Pancreas (tissue), 10 donors: ENCODE measurements at places on chromosomes 6 and 20. TPM values are rescaled to one million over a fixed set of nuclear protein-coding genes. Genes with fewer than 3 reads are reported as not detected.

DNA sequence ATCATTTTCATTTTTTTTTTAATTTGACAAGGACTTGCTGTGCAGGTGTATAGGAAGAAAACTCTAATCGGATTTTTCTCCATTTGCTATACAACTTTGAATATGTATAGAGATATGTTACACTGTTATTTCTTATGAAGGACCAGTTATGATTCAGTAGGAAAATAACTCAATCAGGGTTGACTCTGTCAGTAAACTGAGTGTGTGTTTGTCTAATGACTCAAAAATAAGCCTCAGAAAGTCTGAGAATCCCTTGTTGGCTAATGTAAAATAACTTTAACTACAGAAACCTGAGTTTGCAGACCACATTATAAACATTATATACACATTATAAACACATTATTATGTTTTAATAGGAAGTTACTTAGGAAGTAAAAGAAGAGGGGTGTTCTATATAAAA lies 352.6 kb downstream of the RIMS1 start:
- no peak for DNase-seq
- H3K4me1 ChIP-seq: no peaks in the 10 kb centered on the region
- no peak overlapping the region for H3K4me3 ChIP-seq
- H3K27ac ChIP-seq: no peak overlapping the region

- H3K27ac ChIP-seq: no peak overlapping the region
- H3K4me1 ChIP-seq: no peaks in the 10 kb centered on the region
- H3K4me3 ChIP-seq: no peak overlapping the region
- H3K36me3 ChIP-seq: no peaks in the 10 kb centered on the region
- peak; percentile 40 for DNase-seq
Measured at GRCh38 chr20:10239954-10240353, 21.3 kb downstream of the SNAP25 start.

GRCh38 chr6:170142559-170142958 lies 148.3 kb downstream of the DLL1 start:
- H3K4me1 ChIP-seq: no peaks in the 10 kb centered on the region
- no peaks in the 10 kb centered on the region for H3K27me3 ChIP-seq
- no peak overlapping the region for H3K27ac ChIP-seq
- no peaks in the 10 kb centered on the region for H3K36me3 ChIP-seq
- DNase-seq: peak; percentile 23

SALL4 gene
- polyA plus RNA-seq: 2.8 TPM
